ENCODE measurements at places on chromosomes 1 and 21. TPM values are rescaled to one million over a fixed set of nuclear protein-coding genes. Genes with fewer than 3 reads are reported as not detected.

DNA sequence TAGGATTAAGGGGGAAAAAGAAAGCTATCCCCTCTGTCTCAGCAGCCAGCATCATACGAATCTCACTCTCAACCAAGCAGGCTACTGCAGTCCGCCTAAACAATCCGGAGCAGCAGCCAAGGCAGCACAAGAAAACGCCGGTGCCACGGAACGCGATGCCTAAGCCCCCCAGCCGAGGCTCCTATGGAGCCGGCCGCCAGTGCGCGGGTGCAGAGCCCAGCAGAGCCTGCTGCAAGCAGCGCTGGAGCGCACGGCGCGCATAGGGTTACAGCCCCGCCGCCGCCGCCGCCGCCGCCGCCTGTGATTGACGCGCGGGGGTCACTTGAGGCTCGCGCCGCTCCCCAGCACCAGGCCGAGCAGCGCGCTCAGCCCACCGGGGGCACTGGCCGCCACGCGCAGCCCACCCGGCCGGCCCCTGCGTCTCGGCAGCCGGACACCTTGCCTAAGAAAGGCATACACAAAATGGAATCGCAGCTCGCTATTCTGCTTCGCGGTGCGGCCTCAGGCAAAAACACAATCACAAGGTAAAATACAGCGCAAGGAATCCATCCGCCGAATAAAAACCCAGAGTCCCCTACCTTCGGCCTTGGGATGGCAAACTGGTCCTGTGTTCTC is 780 bp downstream of the HIVEP3 start:
- H3K27me3 ChIP-seq, result peaks cover 51% of the 10 kb centered on the region
- H3K27ac ChIP-seq, result no peak overlapping the region
- DNase-seq, result no peak

GRCh38 chr1:205842229-205842628 is 7.7 kb downstream of the PM20D1 start:
- no peak overlapping the region for H3K27ac ChIP-seq
- H3K27me3 ChIP-seq, result peaks cover 7% of the 10 kb centered on the region
- H3K36me3 ChIP-seq, result no peaks in the 10 kb centered on the region
- H3K4me3 ChIP-seq, result no peak overlapping the region
- H3K4me1 ChIP-seq, result no peaks in the 10 kb centered on the region

OR2L13 gene
- polyA plus RNA-seq, result 0.09 TPM

- H3K36me3 ChIP-seq, result peaks cover 41% of the 10 kb centered on the region
- H3K4me1 ChIP-seq, result peaks cover 26% of the 10 kb centered on the region
- peaks cover 3% of the 10 kb centered on the region for H3K27me3 ChIP-seq
- DNase-seq, result no peak
Observed at GRCh38 chr21:41755934-41756773, 10.7 kb downstream of the RIPK4 start.

GRCh38 chr1:203127666-203128430 is at the start of gene ADORA1:
ADORA1 (plus strand) TSS chr1:203127726; CDS start chr1:203128842, 1,116 bp downstream.
- H3K4me1 ChIP-seq, result peaks cover 18% of the 10 kb centered on the region
- no peaks in the 10 kb centered on the region for H3K36me3 ChIP-seq
- peak; percentile 33 for DNase-seq
- peaks cover 58% of the 10 kb centered on the region for H3K27me3 ChIP-seq
- H3K27ac ChIP-seq, result no peak within 1 kb of the TSS
- peak within 1 kb of the TSS; percentile 26 for H3K4me3 ChIP-seq

- DNase-seq, result peak; percentile 83
- H3K27ac ChIP-seq, result no peak overlapping the region
- no peaks in the 10 kb centered on the region for H3K36me3 ChIP-seq
Observed at GRCh38 chr1:226547754-226548191, 791 bp upstream of the STUM start.

GRCh38 chr1:44696789-44697345 is 22.4 kb downstream of the ARMH1 start:
- H3K27me3 ChIP-seq, result no peaks in the 10 kb centered on the region
- H3K36me3 ChIP-seq, result no peaks in the 10 kb centered on the region
- no peaks in the 10 kb centered on the region for H3K4me1 ChIP-seq
- no peak for DNase-seq

DNA sequence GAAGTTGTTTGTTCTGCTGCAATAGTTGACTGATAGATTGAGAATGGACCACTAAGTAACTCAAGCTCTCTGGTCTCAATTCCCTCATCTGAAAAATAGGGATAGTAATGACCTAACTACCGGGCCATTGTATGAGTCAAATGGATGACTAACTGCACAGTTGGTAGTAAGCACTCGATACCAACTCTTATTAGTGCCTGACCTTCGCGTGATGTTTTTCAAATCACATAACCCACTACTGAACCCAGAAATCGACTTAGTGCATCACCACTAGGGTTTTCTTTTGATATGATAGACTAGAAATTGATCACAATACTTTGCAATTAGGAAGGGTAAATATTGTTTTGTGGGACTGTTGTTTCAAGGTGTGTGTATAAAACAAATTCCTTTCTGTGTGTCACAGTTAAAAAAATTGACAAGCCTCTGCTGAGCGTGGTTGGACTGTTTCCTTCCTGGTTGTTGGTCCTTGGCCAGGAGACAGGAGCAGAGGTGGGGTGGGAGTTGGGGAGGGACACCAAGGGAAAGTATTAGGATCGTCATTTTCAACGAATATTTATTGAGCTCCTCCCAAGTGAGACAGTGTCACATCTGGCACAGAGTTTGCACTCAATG is 54.0 kb upstream of the LRP8 start:
- no peak overlapping the region for H3K27ac ChIP-seq
- no peak overlapping the region for H3K4me3 ChIP-seq
- peaks cover 2% of the 10 kb centered on the region for H3K27me3 ChIP-seq
- no peak for DNase-seq
- no peaks in the 10 kb centered on the region for H3K36me3 ChIP-seq

EPHA2 gene
- polyA plus RNA-seq, result 18.5 TPM

DNA sequence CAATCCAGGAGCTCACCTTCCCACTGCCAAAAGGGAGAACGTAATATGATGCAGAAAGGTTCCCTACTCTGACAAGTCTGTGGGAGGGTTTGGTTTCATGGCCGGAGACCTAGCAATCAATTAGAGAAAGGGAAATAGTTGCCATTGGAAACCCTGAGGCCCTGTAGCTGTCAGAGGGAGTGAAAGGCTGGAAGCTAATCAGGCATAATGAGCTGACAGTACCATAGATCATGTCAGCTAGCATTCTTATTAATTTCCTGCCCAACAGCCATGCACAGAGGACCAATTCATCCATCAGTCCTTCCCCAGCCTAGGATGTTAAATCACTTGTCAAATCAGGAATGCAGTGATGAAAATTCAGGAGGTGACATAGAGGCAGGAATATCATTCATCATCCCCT is 527.3 kb downstream of the PLPP3 start:
- no peak overlapping the region for H3K27ac ChIP-seq
- no peaks in the 10 kb centered on the region for H3K4me1 ChIP-seq
- H3K36me3 ChIP-seq, result no peaks in the 10 kb centered on the region
- H3K27me3 ChIP-seq, result no peaks in the 10 kb centered on the region

- no peak overlapping the region for H3K27ac ChIP-seq
- DNase-seq, result no peak
Observed at GRCh38 chr1:59079434-59080140, 217.3 kb upstream of the FGGY start.

GRCh38 chr1:219419065-219419464 is 193.8 kb downstream of the ZC3H11B start:
- no peak overlapping the region for H3K4me3 ChIP-seq
- no peaks in the 10 kb centered on the region for H3K27me3 ChIP-seq
- no peaks in the 10 kb centered on the region for H3K4me1 ChIP-seq
- peak; percentile 3 for DNase-seq

- H3K27ac ChIP-seq, result no peak overlapping the region
- DNase-seq, result no peak
- H3K36me3 ChIP-seq, result no peaks in the 10 kb centered on the region
- H3K27me3 ChIP-seq, result peaks cover 6% of the 10 kb centered on the region
- H3K4me1 ChIP-seq, result peaks cover 2% of the 10 kb centered on the region
- H3K4me3 ChIP-seq, result no peak overlapping the region
Observed at GRCh38 chr21:31164713-31165694, 126.7 kb upstream of the KRTAP19-8 start.

CACHD1 gene
- 9.6 TPM for polyA plus RNA-seq

Measured in large intestine (tissue), 12 donors.